ENCODE measurements at places on chromosomes 5 and 9.

DNA sequence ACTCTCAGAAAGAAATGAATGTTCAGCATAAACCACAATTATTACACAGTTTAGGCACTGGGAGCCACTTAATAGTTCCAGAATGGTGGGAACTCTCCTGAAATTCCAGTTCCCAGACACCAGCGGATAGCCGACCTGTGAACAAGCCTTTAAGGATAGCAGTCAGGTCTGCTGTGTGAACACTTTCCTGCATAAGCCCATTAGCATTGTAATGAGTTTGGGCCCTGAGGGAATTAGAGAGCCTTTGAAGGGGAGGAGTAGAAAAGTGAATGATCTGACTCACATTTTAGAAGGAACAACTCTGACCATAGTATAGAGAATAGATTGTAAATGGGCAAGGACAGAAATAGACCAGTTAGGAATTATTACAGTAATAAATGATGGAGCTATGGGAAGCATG lies 189.1 kb downstream of the ADGRV1 start:
- DNase-seq = no peak

- DNase-seq = no peak
Measured at GRCh38 chr9:106689089-106689488, 173.9 kb upstream of the ZNF462 start.

DNA sequence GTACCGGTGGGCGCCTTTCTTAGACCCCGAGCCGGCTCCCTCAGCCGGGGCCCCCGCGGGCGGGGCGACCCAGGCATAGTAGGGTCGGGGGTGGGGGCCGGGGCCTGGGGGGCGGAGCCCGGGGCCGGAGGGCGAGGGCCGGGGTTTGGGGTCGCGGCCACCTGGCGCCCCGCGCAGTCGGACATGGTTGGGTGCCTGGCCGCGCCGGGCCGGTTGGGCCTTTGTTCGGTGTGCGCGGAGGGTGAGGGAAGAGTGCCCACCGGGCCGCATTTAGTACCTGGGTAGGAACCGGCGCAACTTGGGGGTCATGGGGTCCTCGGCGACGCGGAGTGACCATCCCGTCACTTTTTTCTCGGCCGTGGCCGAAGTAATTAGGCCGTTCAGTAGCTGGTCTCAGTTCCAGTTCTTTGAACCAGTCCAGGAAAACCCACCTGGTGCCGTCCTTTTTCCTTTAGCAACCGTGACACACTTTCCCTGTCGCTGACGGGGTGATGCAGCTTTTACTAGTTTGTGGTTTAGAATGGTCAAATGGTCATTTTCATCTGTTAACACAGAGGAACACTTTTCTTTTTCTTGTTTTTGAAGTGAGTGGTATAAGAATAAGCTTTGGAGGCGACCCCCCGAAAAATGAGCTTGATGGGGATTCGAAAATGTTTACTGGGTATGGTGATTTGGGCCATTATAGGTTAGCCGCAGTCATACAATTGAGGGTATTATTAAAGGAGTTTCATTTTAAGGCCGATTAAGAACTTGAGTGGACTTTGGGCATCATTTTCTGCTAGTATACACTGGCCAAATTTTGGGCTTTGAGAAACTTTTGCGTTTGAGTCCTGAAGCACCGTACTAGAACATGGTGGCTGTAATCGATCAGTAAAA lies 589 bp downstream of the CKS2 start:
- no peak for DNase-seq

DNA sequence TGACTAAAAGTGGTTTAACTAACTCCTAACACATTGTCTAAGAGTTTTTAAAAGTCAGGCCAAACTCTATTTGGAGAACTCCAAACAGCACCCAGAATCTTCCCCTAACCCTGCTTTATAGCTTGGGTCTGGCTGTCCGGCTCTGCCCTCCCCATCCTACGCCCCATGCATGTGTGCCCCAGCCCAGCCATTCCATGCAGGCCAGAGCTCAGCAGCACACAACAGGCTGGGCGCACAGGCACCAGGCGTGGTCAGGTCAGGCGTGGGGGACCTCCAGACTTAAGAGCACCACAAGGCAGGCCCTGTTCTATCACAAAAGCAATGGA lies 31.1 kb downstream of the SHB start:
- no peak for DNase-seq

GRCh38 chr5:160937570-160937969 lies 85.6 kb upstream of the ATP10B start:
- no peak for DNase-seq

DNA sequence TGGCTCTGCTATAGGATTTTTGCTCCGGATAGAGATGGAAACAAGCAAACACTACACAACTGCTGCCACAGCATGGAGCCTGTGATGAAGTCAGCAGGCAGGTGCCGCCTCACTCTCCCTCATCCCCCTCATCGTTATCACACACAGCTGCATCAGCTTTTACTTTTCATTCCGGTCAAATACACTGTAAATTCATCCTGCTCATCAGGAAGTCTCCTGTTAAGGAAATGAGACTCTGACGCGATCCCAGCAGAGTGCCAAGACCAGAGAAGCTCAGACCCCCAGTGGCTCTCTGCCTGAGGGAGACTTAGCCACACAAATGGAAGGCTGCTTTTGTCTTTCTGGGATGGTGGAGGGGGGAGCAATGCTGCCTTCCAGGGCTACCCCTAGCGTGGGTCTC lies 270.2 kb downstream of the ELAVL2 start:
- no peak for DNase-seq

GRCh38 chr9:69502671-69503301 lies 169.4 kb downstream of the APBA1 start:
- no peak for DNase-seq

DNA sequence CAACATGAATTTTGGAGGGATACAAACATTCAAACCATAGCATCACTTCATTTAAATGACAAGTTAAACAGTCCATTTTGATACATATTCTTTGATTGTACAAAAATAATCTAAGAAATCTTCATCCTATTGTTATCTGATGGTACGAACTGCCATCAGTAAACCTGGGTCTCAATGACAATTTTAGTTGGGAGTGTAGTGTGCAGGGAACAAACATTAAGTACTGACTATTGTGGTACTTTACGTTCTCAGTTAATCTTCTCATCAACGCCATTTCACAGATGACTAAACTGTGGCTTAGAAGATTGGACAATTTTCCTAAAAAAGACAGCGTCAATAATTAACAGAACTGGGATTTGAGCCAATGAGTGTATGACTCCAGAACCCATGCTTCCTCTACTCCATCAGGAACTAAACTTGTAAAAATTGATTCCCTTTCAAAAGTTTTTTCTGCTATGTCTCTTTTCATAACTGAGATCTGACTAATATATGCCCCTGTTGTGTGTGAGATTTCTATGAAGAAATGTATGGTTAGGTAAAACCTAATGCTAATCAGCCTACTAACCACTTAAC lies 21.1 kb downstream of the TNPO1 start:
- DNase-seq = no peak

GRCh38 chr9:133584167-133584558 lies 25.0 kb downstream of the FAM163B start:
- DNase-seq = no peak

DNA sequence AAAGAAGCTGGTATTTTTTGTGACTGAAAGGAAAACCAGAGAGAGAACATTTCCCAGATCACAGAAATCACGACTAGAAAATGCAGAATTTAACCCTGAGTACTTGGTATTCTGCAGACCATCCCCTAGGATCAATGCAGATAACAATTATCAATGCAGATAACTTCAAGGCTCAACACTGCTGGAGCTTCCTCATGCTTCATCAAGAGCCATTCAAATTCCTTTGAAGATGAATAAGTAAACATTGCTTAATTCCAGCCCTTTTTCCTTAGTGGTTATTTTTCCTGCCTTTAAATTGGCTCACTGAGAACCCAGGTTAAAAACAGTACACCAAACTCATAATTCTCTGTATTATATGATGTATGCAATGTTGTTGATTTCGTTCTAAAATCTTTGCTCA lies 370.1 kb upstream of the TLE4 start:
- DNase-seq = no peak

DNA sequence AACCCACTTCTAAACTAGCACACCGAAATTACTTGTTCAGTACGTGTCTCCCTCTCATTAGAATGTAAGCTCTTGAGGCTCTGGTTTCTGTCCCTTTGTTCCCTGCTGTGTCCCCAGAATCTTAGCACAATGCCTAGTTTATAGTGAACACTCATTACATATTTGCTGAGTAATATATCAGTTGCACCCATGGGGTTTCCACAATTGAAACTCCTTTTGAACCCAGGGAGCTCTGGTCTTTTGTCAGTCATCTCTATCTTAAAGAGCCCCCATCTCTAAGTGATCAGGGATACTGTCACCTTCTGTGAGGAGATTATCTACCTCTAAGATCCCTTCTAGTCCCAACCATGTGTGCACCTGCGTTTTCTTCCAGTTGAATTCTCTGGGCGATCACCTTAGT lies 12.8 kb downstream of the CAMK4 start:
- no peak for DNase-seq

DNA sequence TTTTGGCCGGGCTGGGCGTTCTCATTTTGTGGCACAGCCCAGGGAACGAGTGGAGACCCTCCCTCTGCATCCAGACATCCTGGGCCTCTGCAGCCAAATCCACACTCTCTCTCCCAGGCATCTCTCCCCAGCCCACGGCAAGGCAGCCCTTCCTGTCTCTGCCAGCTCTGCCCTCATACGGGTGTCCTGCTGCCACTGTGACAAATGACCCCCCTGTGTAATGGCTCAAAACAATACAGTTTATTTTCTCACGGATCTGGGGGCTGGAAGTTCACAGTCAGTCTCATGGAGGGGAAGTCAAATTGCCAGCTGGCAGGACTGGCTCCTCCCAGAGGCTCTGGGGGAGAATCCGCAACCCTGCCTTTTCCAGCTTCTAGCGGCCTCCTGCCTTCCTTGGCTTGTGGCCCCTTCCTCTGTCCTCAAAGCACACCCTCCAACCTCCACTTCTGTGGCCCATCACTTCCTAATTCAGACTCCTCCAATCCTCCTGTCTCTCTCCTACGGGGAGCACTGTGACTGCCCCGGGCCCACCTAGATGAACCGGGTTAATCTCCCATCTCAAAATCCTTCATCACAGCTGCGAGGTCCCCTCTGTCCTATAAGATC lies 70.2 kb upstream of the COL5A1 start:
- DNase-seq = no peak

DNA sequence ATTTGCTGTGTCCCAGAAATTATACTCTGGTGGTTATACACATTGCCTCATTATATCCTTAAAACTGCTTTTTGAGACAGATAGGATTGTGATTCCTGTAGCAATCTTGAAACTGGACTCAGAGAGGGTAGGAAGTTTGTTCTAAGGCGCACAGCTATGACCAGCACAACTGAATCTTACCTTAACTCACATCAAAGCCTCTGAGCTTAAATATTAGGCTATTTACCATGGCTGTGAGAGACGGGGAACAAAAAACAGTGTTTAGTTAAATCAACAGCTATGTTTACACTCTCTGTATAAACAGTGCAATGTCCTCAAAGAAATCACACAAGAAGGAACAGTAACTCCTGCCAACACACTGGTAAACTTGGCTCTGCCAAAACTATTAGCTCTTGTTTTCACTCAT lies 50.9 kb upstream of the TUT7 start:
- DNase-seq = no peak

DNA sequence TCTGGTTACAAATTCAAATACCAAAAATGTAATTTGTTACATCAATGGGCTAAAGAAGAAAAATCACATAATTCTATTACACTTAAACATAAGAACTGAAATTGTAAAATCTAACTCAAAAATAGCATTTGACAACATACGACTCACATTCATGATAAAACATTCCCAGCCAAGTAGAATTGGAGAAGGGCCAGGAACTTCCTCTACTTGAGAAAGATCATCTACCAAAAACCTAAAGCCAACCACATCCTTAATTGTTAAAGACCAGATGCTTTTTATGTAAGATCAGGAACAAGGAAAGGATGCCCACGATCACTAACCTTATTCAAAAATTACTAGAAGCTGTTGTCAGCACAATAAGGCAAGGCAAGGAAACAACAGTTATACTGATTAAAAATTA lies 1819.8 kb upstream of the C9orf72 start:
- no peak for DNase-seq

DNA sequence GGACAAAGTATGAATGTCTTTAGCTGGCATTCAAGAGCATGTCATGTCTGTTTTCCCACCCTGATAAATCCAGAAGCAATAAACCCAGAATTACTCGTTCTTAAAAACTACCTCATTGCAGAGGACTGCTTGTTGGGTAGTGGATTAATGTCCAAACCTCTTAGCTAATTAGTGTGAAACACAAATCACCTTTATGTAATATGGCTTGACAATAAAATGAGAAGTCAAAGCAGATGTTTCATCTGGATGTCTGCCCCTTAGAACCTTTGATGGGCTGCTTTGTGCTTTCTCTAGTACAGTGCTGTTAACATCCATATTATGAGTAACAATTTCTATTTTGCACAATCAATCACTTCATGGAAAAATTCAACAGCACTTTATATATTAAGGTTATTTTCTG lies 149.1 kb upstream of the TUT7 start:
- no peak for DNase-seq

DNA sequence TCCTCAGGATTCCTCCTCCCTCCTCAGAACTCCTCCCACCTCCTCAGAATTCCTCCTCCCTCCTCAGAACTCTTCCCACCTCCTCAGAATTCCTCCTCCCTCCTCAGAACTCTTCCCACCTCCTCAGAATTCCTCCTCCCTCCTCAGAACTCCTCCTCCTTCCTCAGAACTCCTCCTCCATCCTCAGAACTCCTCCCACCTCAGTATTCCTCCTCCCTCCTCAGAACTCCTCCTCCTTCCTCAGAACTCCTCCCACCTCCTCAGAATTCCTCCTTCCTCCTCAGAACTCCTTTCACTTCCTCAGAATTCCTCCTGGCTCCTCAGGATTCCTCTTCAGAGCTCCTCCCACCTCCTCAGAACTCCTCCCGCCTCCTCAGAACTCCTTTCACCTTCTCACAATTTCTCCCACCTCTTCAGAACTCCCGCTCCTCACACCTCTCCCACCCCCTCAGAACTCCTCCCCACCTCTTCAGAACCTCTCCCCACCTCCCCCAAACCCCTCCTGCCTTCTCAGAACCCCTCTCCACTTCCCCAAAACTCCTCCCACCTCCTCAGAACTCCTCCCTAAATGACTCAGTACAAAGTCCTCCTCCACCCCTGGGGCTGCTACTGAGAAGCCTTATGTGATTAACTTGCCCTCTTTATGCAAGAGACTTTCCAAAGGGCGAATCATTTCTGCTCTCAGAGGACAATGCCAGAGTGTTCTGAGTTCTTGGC lies 23.2 kb downstream of the SLC46A2 start:
- DNase-seq = no peak

DNA sequence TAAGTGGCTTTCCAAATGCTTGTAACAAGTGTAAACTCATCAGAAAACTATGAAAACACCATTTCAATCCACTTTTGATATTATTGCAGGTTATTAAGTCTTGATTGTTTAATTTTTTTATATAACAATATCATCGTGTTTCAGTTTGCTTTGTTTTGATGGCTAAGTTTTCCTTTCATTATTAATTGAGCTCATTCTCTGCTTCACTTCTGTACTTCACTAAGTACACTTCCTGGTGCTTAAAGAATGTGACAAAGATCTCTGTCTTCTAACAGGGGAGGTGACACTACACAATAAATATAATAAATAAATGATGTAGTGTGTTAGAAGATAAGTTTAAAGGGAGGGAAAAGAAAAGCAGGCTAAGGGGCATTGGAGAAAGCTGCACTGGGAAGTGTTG lies 13.0 kb upstream of the RAD23B start:
- no peak for DNase-seq

Data from Jurkat, Clone E6-1 (cell line).